ENCODE measurements at places on chromosomes 1 and 21.

- no peak for DNase-seq
Observed at GRCh38 chr21:15776818-15777217, 47.0 kb downstream of the USP25 start.

DNA sequence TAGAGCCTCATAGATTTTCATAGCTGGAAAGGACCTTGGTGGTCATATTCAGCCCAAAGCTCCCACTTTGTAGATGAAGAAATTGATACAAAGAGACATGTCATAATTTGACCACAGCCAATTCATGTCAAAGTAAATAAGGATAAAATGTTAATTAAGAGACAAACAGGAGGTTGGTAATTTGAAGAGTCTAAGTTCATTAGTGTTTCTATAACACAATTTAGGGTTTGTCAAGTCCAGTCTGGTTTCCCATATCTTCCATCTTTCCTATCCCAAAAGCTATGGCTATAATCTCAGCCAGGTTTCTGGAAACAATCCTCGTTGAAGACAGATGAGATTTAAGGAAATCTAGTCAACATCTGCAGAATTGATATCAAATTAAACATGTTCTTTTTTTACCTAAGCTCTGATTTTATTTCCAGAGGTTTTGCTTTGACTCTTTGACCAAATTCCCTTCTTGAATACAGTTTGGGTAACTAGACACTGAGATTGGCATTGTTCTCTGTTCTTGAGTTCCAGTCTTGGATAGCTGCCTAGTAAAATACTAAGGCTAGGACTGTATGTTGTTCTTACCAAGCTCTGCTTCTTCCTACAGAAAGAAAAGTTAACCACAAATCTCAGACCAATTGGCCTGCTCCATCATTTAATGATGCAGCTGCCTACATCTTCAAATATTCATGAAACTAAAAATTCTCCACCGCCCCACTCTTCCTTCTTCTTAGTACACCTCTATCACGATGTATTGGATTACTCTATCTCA is 62.0 kb downstream of the SLC44A5 start:
- peak; percentile 8 for DNase-seq

- no peak for DNase-seq
Observed at GRCh38 chr1:2441746-2442145, 29.4 kb upstream of the PEX10 start.

DNA sequence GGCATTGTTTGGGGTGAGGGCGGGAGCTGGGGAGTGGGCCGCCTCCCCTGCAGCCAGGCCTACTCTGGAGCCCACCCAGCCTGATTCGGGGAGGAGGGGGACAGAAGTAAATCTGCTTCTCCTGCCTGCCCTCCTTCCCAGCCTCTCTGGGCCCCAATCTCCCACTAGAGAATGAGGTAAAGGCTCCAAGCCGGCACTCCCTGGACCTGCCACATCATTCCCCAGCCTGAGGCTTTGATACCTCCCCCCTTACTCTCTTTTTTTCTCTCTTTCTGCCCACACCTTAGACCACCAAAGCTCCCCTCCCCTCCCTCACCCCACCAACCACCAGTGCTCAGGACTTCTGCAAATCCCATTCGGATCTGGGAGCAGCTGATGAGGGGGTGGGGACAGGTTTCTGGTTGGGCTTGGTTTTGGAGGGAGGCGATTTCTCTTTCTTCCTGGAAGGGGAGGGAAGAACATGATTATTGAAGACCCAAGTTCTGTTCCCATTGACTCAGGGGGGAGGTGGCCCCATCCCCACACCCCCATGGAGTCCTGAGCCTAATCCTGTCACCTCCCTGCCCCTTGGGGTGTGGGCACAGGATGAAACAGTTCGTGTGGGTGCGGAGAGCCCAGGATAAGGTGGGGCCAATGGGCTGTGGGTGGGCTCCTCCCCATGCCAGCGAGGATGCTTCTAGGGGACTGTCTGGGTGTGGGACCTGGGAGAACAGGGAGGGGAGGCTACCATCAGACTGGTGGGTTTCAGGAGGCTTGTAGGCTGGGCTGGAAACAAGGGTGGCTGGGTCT is 1.3 kb downstream of the MAP7D1 start:
- no peak for DNase-seq

- peak; percentile 65 for DNase-seq
Observed at GRCh38 chr1:151047591-151047924, at the start of gene C1orf56. Gene C1orf56, plus strand, starts transcription at chr1:151047751. Its CDS starts 97 bp downstream, at chr1:151047848.

- DNase-seq, result no peak
Observed at GRCh38 chr1:115640384-115640783, 1.4 kb upstream of the VANGL1 start.

GRCh38 chr1:93710499-93711453 is 29.1 kb upstream of the BCAR3 start:
- no peak for DNase-seq

DNA sequence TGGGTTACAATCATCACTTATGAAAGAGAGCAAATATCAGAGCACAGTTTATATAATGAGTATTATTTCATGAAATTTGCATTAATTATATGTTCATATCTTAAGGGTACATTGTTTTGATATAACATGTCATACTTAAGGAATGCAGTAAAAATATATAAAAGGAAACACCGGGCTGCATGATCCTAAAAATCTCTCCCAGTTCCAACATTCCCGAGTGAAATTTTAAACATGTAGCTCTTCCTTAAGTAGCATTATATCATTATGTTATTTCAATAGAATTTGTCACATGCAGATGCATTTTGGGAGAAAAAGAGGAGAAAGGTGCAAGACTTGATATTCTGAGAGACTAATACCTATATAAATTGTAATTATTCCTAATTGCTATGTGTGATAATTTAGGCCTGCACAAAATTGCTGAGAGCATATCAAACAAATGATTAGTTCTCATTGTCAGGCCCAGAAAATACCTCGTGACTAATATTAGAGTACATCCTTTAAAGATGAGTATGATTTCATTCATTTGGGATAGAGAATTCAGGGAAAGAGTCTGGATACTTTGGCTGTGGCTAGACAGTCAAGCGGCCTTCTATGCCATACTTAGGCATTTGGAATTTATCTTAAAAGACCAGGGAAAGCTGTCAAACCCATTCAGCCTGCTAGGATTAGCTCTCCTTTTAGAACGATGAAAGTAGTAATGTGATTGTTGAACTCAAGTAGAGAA is 86.8 kb downstream of the ADGRL2 start:
- no peak for DNase-seq

DNA sequence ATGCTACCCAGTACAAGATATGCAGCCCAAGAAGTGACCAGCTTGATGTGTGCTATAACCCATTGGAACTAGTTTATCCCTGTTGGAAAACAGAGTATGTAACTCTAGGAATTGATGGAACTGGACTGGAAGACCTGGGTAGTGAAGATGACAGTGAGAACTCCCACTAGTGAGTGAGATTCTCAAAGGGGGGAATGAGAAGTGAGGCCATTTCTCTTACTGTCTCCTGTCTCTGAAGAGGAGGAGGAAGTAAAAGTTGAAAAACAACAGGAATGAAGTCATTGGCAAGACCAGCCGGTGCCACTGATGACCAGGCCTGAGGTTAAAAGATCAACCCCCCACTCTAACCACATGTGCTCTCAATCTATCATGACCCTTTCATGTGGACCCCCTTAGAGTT is 20.9 kb downstream of the PLA2G2F start:
- no peak for DNase-seq

GRCh38 chr21:17428484-17428869 is 84.4 kb upstream of the CXADR start:
- DNase-seq, result no peak

- DNase-seq, result no peak
Observed at GRCh38 chr1:44303532-44303931, 51.5 kb downstream of the ERI3 start.

DNA sequence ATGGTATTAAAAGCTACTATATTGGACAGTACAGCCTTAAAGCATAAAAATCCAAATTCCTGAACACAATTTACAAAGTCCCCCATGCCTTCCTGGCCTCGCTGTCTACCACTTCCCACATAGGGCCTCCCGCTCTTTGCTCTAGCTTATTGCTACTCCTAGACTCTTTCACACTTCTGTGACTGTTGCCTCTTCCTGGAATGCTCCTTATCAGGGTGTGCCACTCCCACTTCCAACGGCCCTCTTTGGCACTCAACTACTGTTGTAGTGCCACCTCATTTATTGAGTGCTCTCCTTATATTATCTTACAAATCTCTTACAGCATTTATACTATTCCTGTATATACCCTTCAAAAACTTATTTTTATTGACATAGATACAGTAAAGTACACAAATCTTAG is 4.8 kb downstream of the SARS1 start:
- DNase-seq, result no peak

DNA sequence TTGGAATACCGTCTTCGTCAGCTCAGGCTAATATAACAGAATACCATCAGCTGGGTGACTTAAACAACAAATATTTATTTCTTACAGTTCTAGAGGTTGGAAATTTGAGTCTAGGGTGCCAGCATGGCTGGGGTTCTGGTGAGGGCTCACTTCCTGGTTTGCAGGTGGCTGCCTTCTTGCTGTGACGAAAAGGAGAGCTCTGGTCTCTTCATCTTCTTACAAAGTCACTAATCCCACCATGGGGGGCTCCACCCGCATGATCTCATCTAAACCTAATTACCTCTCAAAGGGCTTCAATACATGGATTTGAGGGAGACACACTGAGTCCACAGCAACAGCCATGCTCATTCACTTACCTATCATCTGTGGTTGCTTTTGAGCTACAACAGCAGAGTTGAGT is 78.3 kb downstream of the PSMG1 start:
- no peak for DNase-seq

DNA sequence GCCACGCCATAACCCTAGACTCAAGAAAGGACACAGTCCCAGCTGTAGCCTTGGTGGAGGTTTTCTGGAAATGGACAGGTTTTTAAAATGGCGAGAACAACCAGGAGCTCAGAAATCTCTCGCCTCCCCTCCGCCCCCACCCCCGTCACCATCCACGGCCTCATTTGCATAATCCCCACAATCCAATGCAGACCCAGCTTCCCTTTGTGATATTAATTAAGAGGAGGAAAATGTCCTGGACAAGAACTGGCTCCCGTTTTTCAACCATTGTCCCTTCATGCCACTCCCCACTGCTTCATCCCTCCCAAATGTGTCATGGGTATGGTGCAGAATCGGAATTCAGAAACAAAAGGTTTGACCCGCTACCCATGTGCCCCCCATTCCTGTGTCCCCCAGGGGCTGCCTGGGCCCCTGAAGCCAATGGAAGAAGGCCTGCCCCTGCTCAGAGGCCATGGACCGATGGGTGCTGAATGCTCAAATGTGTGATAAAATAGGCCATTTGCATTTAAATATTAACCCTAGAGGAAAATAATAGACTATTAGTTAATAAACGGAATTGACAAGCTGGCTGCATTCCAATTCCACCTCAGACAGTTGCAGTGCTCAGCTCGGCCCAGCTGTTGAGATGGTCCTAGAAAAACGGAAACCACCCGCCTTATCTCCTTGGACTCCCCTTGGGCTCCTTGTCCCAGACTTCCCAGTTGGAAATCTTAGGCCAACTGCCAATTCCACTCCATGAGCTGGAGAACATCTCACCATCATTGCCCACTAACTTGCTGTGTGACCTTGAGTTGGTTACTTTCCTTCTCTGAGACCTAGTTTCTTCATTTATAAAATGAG is 10.7 kb upstream of the EPHB2 start:
- no peak for DNase-seq

DNA sequence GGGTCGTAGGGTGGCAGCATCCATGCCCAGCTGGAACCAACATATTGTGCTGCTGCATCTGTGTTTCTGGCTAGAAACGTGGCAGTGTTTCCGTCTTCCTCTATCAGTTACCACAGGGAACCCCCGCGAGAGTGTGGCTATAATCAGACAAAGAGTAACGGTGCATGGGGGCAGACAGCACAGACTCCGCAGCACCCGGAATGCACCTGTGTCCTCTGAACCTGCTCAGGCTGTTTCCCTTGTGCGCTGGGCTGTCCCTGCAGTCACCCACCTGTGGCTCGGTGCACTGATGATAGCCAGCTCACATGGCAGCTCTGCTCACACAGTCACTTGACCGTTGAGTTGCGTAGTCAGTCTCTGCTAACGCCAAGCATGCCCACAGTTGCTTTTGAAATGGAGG is 11.4 kb upstream of the PCBP3 start:
- no peak for DNase-seq

- no peak for DNase-seq
Observed at GRCh38 chr1:20325844-20326420, 35.3 kb downstream of the VWA5B1 start.

- DNase-seq, result no peak
Observed at GRCh38 chr1:107401704-107402103, 260.9 kb downstream of the NTNG1 start.

DNA sequence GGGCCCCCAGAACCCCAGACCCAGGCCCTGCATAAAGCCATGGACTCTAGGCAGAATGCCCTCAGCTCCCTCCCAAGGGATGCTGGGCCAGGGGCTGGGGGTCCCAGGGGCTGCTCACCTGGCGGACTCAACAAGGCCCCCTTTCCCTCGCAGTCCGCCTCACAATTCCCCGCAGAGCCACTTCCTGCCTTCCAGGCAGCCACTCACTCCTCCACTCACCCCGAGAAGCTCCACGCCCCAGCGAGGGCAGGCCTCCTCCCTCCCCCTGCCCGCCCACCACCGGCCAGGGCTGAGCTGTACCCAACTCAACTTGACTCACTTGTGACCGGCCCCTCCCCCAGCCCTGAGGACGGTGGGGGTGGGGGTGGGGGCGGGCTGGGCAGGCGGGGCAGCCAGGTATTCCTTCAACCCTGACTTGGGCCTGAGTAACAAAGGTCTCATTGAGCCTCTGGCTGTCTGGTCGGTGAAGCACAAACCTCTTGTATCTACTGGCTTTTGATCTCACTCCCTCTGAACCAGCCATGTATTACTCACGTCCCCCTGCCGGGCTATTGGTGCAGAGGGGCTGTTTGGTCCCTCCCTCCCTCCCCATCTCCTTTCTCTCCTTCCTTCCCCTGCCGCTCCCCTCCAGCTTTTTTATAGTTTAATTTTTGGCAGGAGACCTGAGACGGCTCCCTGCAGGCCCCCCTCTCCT is 5.9 kb downstream of the BLACAT1 start:
- peak; percentile 99 for DNase-seq

DNA sequence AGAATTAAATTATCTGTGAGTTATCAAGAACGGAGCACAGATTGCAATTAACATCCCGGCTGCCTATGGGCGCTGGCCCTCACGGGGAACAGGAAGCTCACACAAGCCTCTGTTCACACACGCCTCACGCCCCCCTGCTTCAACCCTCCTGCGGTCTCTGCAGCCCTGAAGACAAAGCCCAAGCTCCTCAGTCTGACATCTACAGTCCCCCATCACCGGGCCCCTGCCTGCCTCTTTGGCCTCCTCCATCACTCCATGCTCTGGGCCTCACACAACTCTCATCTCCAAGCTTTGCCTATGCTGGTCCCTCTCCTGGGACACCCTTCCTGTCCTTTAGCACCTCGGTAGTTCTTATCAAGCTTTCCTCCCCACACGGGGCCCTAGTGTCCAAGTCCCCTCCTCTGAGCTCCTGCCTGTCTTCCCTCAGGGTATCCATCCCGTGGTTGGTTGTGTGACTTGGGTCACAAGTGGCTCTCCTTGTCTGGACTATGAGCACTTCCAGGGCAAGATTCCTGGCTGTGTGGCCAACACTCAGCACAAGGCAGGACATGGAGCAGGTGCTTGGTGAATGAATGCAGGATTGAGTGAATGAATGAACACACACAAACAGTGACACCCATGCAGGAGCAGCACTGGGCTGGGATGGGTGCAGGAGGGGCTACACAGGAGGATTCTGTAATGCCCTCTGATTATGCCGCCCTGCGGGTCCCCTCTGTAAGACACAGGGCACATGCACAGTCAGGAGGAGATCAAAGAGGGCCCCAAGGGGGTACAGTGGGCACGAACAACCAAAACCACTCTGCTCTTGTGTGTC is 116.1 kb downstream of the DMRTB1 start:
- no peak for DNase-seq
